ENCODE measurements at places on chromosomes 6 and 20.

DNA sequence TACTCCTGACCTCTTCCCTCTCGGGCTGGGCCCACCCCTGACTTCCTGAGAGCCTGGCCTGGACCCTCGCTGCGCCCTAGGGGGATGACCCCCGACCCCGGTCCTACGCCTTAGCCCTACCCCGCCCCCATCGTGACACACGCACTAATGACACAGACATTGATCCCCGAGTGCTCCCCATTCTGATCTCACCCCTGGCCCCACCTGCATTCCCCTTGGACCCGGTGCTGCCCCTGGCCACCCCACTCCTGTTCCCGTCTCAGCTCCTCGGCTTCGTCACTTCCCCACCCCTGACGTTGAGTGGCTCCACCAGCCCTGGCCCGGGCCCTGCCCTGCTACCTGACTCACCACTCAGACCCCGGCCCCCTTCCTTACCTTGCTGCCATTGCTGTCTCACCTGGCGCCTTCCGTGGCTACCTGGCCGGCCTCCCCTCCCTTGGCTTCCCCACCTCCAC, 12.1 kb downstream of the RBCK1 start:
- DNase-seq: no peak

GRCh38 chr6:107267006-107267405, 151.7 kb upstream of the BEND3 start:
- DNase-seq: no peak

DNA sequence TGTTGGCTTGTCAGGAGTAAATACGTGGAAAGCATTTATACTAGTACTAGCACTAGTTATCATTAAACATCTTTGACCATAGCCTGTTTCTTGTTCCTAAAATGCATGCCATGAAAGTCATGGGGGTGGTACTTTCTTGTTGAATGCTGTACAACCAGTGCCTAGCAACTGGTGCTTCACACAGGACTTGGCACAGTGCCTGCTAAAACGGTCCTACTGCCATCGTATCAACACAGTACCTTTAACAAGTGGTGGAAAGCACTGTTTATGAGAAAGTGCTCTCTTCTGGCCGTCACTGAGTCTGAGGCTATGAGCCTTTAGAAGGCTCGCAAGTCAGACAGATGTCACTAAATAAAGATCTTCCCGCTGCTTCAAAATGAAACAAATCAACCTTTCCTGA, 21.6 kb downstream of the ZNFX1 start:
- no peak for DNase-seq

GRCh38 chr6:56193846-56194245, 53.5 kb downstream of the COL21A1 start:
- DNase-seq: no peak

- no peak for DNase-seq
These were observed 22.8 kb upstream of the KHDC1 start for GRCh38 chr6:73285674-73286283.

DNA sequence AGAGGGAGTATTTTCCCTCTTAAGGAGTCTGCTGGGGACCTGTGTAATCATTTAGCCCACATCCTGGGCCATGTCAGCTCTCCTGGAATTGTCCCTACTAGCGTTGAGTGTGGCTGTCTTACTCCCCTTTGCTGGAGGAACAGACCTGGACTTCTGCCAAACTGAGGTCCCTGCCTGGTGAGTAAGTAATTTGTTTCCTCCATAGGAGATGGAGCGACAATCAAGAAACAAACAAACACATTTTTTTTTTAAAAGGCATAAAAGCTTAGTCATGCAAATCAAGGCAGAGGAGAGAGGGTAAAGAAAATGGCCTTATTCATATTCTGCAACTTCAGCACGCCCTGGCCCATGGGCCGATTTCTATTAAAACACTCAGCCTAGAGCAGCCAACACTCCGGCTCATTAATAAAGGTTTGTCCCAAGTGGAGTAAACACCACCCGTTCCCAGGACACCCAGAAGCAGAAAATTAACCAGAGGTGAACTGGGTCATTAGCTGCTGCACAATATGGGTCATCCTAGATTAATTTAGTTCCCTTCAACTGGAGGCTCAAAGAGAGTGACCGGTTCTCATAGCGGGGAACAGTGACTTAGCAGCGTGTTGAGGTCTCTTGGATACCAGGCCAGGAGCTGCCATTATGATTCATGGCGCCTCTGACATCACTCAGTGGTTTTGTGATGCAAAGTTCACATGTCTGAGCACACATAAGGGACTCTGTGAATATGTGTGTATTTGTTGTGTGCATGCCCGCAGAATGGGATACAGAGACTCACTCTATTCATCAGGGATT, 165.0 kb upstream of the SULF2 start:
- no peak for DNase-seq

DNA sequence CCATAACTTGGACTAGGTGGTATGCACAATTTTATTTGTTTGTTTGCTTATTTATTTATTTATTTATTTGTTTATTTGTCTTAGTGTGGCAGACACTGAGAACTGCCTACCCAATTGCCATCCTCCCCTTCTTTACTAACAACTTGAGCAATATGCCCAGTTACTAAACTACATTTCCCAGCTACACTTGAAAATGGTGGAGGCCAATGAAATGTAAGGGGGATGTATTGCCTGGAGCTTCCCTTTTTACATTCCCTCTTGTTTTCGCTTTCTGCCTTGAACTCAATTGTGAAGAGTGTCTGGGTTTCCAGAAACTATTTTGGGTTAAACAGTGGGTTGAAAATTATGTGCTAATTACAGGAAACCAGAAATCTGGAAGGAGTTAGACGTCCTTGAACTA, 152.7 kb upstream of the FKBP1C start:
- no peak for DNase-seq

DNA sequence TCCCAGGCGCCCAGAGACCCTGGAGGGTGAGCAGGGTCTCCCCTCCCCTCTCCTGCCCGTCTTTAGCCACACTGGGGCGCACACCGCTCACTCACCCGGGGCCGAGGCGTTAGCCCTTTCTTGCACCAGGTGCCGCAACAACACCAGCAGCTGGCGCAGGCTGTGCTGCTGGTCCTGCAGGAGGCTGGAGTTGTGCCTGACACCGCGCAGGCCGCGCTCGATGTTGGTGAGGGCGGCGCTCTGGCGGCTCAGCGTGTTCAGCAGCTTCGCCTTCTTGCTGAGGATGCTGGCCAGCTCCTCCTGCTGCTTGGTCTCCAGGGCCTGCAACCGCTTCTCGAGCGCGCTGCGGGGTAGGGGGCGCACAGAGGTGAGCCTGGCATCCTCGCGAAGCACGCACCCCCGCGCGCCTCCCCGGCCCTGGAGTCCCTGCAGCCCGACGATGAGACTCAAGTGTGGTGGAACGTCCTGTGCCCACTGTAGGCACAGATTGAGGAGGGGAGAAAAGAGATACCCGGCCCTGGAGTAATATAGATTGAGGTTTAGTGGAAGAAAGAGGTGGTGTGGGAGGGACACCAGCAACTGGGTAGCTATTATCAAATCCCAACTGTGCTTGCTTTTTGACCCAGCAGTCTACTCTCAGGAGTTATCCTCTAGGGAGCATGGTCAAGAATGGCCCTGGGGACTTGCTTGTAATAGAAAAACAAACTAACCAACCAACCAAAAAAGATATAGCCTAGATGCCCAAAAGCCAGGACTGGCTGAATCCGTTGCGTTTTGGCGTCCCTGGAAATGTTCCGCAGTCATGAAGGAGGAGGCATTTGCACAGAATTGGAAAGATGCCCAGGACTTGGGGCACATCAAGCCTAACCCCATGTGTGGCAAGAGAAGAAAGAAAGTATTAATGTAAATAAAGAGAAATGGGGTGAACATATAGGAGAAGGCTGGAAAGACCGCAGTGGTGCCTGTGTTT, 30.9 kb downstream of the ANGPT4 start:
- DNase-seq: no peak

DNA sequence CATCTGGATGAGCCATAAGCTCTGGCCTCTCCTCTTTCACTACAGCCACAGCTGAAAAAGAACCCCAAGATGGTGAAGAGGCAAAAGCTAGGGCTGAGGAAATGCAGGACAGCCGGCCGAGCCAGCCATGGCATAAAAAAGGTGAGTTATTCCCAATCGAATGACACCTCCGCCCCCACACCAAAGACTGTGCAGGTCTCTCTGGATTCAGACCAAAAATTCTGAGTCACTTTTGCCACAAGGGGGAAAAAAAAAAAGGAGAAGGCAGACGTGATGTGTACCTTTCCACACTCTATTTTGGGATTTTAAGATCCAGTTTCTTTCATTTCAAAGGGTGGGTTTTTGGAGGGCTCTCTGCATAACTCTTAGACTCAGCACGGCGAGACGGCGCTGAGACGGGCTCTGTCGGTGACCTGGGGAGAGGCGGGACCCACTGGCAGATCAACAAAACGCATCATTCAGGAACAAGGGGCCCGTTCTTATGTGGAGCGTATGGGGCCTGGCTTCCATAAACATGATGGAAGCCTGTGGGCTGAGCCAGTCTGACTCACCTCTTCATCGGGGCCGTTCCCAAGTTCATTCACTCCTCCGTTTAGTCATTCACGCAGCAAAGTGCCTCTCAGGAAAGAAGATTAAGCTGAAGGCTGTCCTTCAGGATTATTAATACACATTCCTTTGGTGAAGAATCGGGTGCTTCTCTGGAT, 54.8 kb downstream of the NFATC2 start:
- DNase-seq: no peak

DNA sequence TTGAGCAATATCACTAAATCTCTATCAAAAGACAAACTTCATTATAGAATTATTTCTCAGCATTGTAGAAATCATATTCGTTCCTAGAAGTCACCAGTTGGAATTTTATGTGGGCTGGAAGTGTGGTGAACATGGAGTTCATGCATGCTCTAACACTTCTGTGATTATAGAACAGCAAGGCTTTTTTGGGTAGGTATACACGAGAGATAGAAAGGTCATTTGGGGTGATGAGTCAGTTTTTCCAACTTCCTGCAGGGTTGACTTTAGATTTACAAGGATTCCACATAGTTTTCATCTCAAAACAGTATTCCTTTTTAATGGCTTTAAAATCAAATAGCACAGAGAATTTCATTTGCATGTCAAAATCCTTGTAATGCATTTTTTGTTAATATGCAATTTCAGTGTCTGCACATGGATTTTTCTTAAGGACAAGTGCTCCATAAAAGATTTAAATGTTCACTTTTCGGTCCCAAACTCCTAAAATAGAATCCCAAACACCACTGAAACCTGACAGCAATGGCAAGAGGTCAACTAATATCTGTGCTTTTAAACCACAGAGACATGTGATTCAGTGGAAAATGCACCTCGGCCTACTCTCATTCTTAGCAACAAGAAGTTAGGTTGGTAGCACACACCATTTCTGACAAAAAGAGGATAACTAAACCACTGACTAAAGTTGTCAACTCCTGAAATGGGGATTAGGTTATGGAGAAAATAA, 211.0 kb downstream of the MOXD1 start:
- DNase-seq: no peak

DNA sequence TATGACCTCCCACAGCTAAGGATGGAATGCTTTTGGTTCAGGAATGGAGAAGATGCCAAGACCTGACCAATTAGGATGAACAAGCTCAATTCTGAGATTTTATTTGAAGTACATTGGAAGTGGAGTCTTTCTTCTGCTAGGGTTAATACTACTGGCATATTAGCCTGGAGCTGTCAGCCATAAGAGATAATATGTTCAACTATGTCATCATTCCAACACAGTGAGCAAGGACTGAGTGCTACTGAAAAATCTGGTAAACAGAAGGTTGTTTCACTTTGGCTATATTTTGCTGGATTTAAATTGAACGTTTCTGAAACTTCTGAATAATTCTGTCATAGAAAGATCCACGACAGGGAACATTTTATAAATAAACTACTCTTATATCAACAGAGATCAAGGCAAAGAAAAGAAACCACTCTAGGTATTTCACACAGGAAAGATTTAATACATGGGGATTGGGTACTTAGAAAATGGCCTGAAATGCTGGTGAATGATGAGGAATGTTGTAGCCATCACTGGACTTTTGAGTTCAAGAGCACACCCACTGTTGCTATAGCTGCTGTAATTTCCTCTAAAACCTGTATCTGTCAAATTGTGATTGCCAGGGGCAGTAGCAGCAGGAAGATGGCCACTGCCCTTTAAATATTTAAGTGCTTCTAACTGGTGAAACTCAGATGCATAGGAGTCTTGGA, 200.5 kb downstream of the PLCB4 start:
- DNase-seq: no peak

DNA sequence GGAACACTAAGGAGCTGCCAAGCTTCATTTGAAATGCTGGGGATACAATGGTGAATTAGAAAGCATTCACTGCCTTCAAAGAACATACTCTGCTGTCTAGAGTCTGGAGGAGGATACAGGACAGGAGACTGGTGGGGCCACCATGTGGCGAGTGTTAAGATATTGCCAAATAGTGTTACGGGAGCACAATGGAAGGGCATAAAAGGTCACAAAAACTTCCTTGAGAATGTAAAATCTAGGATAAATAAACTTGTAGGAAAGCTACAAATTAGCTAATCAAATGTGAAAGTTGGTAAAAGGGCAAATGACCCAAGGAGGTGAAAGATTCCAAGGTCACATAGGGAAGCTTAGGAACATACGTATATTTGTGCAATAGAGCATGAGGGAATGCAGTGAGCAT, 271.7 kb downstream of the RFPL4B start:
- DNase-seq: no peak

DNA sequence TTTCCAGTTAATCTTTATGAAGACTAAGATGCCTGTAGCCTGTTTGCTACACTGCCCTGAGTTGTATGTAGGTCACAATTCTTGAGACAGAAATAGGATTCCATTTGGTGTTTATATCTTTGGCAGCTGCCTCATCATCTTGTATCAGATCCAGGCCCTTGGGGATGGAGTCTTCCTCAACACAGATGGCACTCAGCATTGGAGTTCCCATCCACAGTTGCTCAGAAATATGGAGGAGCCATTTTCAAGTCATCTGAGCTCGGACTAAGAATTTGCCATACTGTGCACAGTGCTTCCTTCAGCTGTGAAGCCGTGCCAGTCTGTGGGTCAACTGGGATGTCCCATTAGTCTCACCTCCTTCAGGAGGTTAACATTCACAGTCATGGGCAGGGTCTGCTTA, 156.6 kb downstream of the ZDHHC14 start:
- no peak for DNase-seq

DNA sequence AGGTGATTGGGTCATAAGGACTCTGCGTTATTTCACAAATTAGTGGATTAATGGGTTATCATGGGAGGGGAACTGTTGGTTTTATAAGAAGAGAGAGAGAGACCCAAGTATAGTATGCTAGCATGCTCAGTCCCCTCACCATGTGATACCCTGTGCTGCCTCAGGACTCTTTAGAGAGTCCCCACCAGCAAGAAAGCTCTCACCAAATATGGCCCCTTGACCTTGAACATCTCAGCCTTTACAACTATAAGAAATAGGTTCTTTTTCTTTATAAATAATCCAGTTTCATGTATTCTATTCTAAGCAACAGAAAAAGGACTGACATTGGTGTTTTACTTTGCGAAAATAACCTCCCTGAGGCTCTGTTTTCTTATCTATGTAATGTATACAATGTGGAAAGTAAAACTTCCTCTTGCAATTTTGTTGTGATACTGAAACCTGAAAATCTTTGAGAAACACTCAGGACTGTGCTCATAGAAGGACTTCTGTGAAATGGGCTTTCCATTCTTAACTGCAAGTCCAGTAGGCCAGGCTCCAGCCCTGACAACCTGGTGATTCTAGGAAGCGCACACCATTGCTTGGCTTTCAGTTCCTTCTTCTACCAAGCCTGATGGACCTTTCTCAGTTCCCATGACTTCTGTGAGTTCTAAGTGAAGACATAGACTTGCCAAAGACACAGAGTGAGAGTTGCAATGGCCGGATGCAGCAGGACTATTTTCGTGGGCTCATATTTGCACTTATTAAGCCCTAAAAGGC, 21.9 kb downstream of the SIRPD start:
- no peak for DNase-seq

- DNase-seq: no peak
These were observed 35.1 kb upstream of the KCNG1 start for GRCh38 chr20:51058017-51058416.
